ENCODE measurements at places on chromosomes 7 and 10.
A peak's percentile ranks its signal among the peaks of the same experiment; 100 is the strongest.

GRCh38 chr7:157673573-157673972, 336.8 kb downstream of the DNAJB6 start:
- no peak for DNase-seq

GRCh38 chr7:3112479-3113134, 68.9 kb upstream of the CARD11 start:
- no peak for DNase-seq

DNA sequence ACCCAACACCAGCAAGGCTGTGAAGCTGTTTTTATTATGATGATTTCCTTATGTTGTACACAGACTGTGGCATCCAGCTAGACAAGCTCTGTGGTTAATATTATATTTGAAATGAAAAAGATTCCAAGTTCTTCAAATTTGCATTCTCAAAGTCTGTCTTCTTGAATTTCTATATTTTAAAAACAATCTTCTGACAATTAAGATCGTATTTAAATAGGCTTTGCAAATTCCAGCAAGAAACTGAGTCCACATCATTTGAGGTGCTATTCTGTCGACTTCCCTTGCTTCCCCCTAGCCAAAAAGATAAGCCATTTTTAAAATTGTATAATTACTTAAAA, 73.1 kb upstream of the TOMM7 start:
- DNase-seq: no peak

GRCh38 chr10:28897617-28898464, 220.5 kb downstream of the BAMBI start:
- no peak for DNase-seq

- no peak for DNase-seq
These were observed 4.0 kb downstream of the FZD8 start for GRCh38 chr10:35638101-35638500.

DNA sequence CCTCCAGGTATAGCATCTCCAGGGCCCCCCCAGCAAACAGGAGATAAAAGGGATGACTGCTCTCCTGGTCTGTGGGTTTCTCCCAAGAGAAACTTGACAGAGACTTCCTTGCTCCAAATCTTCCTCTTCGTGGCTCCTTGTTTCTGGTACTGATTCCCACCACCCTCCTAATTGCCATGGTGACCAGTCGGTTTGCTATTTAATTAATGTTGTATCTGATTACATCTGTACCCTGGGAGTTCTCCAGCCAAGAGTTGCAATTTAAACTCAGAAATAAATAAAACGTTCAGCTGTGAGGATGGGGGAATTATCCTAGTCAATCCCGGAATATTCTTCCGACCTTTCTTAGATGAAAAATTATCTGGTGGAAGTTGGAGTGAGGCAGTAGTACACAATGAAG, 264.7 kb downstream of the PAXIP1 start:
- DNase-seq: no peak

DNA sequence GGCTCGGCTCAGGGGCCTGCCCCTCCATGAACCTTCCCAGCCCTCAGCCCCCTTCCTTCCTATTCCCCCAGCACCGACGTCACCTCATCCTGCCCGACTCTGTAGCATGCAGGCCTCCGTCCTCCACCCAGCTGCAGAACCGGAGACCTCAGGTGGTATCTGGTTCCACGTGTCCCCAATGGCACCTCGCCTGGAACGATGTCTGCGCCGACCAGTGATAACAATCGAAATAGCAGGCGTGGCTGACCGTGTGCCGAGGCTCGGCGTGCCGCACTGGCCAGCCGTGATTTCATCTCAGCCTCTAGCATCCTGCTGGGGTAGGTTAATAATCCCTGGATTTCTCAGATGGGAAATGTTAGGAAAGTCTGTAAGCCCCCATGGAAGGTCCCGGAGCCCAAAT, 171.7 kb downstream of the CUX1 start:
- DNase-seq: no peak

- DNase-seq: no peak
These were observed 6.8 kb downstream of the ITGA8 start for GRCh38 chr10:15712883-15713282.

DNA sequence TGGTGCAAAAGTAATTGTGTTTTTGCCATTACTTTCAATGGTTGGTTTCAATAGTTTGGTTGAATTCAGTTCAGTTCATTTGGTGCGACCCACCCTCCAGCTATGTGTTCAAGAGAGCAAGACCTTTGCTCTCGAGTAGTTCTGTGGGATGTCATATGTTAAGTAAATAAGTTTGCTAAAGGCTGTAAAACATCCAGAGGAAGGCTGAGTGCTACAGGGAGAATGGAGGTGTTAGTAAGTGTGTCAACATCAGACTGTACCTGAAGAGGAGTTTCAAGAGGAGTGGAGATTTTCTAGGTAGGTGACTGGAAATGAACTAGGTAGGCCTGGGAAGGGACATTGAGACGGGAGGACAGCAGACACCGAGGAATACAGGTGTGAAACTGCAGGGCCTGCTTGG, 147.7 kb downstream of the SH2D4B start:
- no peak for DNase-seq

- DNase-seq: peak; percentile 67
These were observed 31.9 kb downstream of the LCOR start for GRCh38 chr10:96863922-96864543.

DNA sequence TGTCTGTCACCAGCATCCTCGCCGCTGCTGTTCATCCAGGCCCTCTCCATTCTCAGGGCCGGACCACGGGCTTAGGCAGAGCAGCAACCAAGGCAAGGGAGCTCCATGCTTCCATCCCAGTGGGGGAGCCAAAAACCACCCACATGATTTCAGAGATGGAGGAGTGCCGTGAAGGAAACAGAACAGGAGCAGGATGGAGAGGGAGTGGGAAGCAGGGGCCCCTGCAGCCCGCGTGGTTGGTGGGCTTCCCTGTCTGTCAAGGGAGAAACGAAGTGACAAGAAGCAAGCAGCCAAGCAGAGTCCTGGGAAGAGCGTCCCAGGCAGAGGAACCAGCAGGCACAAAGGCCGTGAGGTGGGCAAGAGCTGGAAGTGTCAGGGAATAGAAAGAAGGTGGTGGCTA, 95.7 kb downstream of the SLIT1 start:
- no peak for DNase-seq

DNA sequence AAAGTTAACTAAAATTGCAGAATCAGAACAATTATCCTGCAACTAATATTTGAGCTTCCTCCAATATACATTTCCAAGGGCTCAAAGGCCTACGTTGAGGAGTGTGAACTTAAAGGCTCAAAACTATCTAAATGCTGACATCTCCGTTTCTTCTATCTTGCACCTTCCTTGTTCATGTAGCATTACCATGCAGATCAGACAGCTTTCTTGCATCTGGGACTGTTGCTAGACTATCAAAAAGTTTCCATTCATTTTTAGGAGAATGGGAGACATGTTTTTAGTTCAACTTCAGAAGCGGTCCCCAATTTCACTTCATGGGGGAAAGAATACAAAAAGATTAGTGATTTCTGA, 2.9 kb downstream of the ANKRD1 start:
- DNase-seq: no peak

DNA sequence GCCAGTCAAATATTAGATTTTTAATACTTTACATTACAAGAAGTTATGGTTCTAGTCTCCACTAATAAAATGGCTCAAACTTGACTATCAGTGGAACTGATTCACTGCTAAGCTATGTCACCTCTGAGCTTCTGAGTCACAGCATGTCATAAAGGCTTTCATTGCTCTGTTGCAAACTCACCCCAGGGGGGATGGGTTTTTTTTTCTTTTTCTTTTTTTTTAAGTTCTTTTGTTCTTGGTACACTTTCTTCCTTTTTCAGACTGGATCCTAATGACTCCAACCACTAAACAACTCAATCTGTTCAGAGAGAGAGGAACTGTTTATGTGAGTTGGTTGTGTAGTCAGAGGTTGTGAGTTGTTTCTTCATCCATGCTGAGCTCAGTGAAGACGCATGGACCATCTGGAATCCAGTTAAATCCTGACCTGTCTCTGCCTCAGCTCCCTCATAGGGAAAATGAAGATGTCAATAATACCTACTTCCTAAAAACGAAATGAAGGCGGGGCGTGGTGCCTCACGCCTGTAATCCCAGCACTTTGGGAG, 11.0 kb downstream of the MYOF start:
- DNase-seq: peak; percentile 96

- no peak for DNase-seq
These were observed 96.1 kb downstream of the ATE1 start for GRCh38 chr10:121831777-121832176.

DNA sequence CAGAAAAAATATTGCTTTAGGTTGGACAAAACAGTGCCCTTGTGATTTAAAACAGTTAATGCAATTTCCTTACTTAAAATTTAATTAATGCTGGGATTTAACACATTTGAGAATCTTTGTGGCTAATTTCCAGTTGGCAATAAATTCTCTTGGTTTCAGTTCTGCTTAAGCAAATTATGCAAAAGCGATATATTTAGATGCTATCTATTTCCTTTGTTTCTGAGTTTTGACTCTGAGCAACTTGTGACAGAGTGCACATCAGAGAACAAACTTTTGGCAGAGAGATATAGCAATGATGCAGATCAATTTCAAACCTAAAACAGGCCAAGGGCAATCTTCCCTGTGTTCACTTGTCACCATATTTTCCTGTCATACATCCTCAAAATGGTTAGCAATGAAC, 933.6 kb upstream of the ZWINT start:
- no peak for DNase-seq

DNA sequence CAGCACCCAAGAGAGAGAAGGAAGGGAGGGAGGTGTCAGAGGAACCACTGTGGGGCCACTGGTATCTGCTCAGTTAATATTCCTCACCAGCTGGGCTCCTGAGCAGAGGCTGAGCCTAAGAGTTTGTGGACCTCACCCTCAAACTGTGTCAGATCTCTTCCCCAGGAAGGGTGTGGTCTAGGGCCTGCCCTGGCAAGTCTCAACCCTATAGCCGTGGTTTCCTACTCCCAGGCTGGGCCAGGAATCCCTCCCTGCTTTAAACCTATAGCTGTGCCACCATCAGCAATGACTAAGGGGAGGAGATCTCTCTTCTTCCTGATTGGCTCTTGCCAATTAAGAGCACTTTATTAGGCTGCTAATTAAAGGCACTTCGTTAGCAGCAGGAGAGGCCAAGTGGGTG, 29.9 kb downstream of the POLL start:
- DNase-seq: no peak

- DNase-seq: no peak
These were observed 197.3 kb downstream of the PRPF18 start for GRCh38 chr10:13784067-13784466.
